ENCODE measurements at places on chromosomes 3 and 15. TPM values are rescaled to one million over a fixed set of nuclear protein-coding genes. Genes with fewer than 3 reads are reported as not detected.

TF gene
- total RNA-seq, result 0.28 TPM

DISP2 gene
- under 0.01 TPM for total RNA-seq

RUBCN gene
- total RNA-seq, result 23.8 TPM

IL16 gene
- total RNA-seq, result 0.42 TPM

HHATL gene
- not detected for total RNA-seq

CA12 gene
- 113 TPM for total RNA-seq

CIB2 gene
- 9.4 TPM for total RNA-seq

DNAH12 gene
- not detected for total RNA-seq

CPB1 gene
- not detected for total RNA-seq

FAM227B gene
- total RNA-seq, result 1.6 TPM

CCR3 gene
- not detected for total RNA-seq

TRPC1 gene
- total RNA-seq, result 2.5 TPM

PPP1R14D gene
- total RNA-seq, result not detected

SLC25A26 gene
- total RNA-seq, result 35.3 TPM

CPN2 gene
- not detected for total RNA-seq

STRA6 gene
- total RNA-seq, result 0.79 TPM

FAM174B gene
- total RNA-seq, result 3.2 TPM

CIP2A gene
- total RNA-seq, result 15.2 TPM

ACAN gene
- not detected for total RNA-seq

MGA gene
- total RNA-seq, result 12.4 TPM

C15orf62 gene
- 0.99 TPM for total RNA-seq

WDR49 gene
- not detected for total RNA-seq

SOX14 gene
- total RNA-seq, result not detected

C3orf85 gene
- not detected for total RNA-seq

NANOGP8 gene
- total RNA-seq, result not detected

SYNPR gene
- total RNA-seq, result not detected

NRROS gene
- 0.07 TPM for total RNA-seq

CCDC50 gene
- 37.2 TPM for total RNA-seq

ROPN1B gene
- total RNA-seq, result not detected

CCDC33 gene
- total RNA-seq, result not detected

FILIP1L gene
- total RNA-seq, result 3.8 TPM

ACP3 gene
- 4.4 TPM for total RNA-seq

HCLS1 gene
- 1.6 TPM for total RNA-seq

HIGD2B gene
- total RNA-seq, result not detected

MAP6D1 gene
- 4.2 TPM for total RNA-seq

CFAP91 gene
- not detected for total RNA-seq

HYAL1 gene
- total RNA-seq, result 29.6 TPM

All from airway epithelial cell (primary cell).